ENCODE measurements at places on chromosomes 3 and 15.
A peak's percentile ranks its signal among the peaks of the same experiment; 100 is the strongest.

GRCh38 chr3:169090559-169090958 lies 573.0 kb downstream of the MECOM start:
- no peak for DNase-seq

- no peak for DNase-seq
Measured at GRCh38 chr3:3551981-3552380, 247.2 kb upstream of the LRRN1 start.

DNA sequence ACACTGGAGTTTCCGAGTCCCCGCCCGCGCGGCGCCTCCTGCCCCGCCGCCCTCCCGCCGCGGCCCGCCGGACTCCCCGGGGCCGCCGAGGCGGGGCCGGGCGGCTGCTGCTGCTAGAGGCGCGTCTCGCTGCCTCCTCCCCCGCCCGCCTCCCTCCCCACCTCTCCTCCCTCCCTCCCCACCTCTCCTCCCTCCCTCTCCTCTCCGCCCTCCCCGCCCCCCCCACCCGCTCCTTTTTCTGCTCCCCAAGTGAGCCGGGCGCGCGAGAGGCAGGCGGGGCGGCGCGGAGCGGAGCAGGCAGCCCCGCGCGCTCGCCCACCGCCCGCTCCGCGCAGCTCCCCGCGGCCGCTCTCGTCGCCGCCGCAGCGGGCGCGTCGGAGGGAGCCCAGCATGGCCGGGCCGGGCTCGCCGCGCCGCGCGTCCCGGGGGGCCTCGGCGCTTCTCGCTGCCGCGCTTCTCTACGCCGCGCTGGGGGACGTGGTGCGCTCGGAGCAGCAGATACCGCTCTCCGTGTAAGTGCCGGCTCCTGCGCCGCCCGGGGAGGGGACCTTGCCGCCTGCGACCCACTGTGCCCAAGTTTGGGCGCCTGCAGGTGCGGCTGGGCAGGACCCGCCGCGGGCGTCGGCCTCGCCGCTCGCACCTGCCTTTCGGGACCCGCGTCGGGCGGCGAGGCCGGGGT lies at the start of gene CACNA2D3:
CACNA2D3 (plus strand) TSS at position 229 of the 679 bp plus-strand sequence.
- no peak for DNase-seq

DNA sequence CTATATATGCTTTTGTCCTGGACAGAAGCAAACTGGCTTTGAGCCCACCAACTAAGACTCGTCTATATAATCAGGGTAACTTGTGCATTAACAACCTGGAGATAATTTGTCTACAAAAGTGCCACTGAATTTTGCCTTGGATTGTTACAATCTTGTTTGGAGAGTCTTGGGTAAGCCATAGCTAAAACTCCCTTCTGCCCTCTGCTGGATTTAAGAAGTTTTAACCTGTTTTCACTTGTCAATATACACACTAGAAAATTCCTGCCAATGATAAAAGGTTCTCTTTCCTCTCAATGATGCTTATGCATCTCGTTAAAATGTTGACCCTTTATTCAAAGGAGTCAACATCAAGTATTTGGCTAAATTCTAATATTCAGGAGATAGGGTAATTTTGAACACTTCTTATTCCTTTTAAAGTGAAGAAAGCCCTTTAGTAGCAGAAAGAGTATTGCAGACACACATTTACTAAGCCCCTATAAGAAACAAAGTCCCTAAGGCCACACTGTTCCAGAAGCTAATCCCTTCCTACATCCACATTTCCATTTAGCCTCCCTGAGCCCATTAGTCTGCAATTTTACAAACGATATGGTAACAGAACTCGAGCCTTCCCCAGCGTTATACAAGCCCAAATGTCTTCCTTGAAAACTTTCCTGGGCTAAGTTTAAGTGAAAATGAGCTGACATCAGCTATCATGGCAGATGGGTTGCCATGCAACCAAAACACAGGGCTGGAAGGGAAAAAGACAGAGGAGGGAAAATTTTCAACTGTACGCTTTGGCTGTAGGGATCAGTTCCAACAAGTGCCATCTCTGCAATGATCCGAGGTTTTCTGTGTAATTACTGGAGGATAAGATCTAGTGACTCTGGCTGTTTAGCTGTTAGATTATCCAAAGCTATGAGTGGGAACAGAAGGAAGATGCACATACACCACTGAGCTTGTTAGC lies 75.9 kb upstream of the FGF12 start:
- peak; percentile 67 for DNase-seq

DNA sequence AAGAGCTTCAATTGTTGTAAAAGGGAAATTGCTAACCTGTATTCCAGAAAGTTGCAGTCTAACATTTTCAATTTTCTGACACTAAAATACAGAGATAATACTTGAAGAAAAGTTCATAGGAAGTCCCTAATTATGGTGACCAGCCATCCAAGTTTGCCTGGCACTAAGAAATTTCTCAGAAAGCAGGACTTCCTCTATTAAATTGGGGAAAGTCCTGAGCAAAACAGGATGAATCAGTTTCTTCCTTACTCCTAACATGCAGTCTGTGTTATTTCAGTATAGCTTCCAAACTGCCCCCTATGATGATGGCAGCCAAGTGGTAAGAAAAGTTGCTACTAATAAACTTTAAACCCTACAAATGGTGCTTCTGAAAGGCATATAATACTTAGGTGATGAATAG lies 133.5 kb upstream of the SGO1 start:
- DNase-seq, result no peak

- DNase-seq, result no peak
Measured at GRCh38 chr3:124451630-124452317, 278.5 kb upstream of the UMPS start.

DNA sequence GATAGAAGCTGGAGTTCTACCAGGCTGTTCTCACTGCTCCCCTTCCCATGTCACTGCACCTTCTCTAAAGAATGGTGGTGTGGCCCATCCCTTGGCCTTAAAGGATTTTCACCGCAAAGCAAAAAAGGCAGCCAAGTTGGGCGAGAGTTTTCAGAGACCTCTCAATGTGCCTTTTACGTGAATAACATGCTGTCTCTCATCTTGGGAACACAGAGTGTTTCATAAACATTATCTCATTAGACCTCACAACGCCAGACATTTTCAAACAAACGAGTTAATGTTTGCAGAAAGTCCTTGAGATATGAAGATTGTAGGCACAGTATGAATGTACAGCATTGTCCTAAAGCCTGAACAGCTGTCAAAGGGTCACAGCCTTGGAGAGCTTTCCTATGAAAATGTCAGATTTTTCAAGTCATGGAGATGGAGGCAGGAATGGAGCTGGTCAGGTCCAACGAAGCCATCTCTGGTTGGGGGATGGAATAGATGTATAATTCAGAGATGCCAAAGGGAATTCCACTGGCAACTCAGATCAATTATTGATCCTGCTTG lies 21.3 kb downstream of the TM4SF1 start:
- no peak for DNase-seq

DNA sequence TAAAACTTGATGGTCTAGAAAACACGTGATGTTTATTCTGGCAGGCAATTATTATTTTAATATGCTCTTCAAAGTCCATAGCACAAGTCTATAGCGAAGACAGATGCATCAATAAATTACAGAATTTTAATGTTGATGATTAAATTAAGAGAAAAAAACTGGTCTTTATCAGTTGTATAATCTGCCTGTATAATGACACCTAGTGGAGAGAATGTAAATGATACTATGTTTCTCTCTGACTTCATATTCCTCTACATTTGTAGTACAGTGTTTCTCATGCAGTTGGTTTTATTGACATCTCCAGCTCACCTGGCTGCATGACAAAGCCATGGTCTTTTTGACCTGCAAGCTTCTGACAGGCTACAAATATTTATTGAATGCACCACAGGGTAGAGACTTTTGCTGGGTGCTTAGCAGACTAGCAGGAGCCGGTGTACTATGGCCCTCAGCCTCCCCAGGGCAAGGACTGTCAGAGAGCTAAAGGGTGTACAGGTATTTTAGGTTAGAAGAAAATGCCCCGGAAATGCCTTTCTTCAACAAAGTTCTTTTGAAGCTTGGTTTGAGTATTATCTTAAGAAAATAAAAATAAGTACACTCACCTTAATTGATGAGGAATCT lies 289.9 kb downstream of the GAP43 start:
- peak; percentile 31 for DNase-seq

GRCh38 chr3:55161231-55161630 lies 233.4 kb upstream of the LRTM1 start:
- no peak for DNase-seq

DNA sequence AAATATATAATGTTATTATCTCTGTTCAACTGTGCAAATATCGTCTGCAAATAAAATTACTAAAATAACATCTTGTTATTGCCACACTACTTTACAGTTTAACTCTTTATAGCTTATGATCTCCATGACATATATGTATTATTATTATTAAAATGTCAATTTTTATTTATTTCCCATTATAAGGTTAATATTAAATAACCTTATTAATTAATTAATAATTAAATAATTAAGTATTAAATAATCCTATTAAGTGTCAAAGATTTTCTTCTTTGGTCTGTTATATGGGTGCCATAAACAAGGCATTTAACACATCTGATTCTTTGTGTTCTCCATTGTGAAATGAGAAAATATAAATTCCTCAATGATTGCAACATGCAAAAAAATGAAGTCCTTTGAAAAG lies 10.0 kb downstream of the BCHE start:
- DNase-seq, result no peak

- no peak for DNase-seq
Measured at GRCh38 chr3:14303336-14304100, 98.9 kb upstream of the SLC6A6 start.

- DNase-seq, result no peak
Measured at GRCh38 chr15:62749036-62749815, 293.3 kb upstream of the TPM1 start.

DNA sequence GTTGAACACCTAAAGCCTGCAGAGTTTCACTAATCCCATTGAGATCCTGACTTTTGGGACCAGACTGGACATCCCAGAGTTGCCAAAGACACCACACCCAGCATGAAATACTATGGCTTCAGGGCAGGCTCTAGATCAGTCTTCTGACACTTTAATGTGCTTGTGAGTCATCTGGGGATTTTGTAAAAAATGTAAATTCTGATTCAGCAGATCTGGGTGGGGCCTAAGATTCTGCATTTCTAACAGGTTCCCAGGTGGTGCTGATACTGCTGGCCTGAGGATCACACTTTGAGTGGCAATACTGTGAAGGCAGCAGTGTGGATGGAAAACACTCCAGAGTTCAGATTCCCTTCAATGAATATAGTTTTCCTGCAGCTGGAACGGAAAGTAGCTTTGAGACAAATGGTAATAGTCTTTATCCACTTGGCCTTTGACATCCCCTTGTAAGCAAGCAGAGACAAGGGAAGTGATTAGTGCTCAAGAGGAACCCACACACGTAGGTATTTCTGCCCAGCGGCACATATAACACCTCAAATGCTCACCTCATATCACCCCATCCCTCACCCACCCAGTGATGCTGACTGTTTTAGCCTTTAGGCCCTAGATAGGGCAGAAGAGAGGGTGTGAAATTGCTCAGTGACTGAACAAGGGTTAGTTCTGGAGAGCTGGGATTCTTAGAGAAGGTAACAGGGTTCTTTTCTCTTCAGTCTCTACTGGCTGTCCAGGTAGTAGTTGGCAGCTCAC lies 51.5 kb upstream of the GSK3B start:
- DNase-seq, result no peak

GRCh38 chr3:42705058-42705767 lies 2.6 kb upstream of the HHATL start:
- no peak for DNase-seq

- no peak for DNase-seq
Measured at GRCh38 chr3:14849638-14850230, 31.0 kb downstream of the FGD5 start.

GRCh38 chr3:11185564-11186317 lies 31.4 kb downstream of the HRH1 start:
- DNase-seq, result no peak

DNA sequence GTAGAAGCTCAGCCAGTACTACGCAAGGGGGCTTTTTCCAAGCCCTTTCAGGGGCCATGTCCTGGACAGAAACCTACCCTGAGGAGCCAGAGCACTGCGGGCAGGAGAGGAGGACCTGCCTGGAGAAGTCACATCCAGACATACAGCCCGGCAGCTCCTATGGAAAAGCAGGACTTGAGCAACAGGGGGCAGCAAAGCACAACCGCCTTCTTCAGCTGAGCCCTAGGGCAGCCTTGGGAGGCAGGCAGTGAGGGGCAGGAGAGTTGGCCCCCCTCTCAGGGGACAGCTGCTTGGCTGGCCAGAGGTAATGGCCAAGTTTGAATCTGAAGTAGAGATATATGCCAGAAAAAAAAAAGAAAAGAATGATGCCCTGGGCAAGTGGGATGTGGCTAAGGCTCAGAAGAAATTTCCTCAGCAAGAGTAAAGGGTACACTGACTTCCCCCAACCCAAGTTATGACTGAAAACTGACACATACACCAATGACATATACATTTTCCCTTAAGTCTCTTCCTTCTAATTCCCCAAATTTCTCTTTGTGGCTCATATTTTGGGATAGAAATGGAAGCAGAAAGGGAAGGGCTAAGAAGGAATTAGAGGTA lies 56.9 kb downstream of the CYP19A1 start:
- peak; percentile 8 for DNase-seq

DNA sequence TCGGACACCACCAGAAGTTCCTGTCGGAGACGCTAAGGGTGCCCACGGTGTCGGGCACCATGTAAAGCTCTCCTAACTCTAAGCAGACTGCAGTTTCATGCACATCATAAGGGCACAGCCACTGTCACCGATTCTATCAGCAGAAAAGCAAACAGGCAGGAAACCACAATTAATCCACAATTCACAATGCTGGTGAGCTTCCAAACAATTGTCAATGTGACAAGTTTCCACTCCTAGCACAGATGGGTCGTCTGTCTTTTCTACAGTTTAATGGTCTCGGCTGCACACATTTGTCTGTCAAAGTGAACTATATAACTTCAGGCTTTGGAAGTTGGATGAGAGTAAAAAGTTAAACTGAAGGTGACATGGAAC lies 8.8 kb upstream of the OCA2 start:
- peak; percentile 45 for DNase-seq

DNA sequence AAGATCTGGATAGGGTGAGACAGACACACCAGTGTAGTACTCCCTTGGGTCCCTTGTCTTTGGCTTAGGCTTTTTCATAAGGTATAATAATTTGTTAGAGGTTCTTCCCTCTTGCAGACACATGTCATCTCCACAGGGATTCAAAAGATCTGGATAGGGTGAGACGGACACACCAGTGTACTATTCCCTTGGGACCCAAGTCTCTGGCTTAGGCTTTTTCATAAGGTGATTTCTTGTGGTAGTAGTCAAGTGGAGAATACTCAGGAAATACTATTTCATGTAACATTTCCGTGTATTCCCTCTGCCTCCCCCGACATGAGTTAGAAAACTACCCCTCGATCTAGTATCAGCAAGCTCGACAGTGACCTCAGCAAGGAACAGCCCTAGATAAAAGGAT lies 954 bp upstream of the MAPKBP1 start:
- no peak for DNase-seq

DNA sequence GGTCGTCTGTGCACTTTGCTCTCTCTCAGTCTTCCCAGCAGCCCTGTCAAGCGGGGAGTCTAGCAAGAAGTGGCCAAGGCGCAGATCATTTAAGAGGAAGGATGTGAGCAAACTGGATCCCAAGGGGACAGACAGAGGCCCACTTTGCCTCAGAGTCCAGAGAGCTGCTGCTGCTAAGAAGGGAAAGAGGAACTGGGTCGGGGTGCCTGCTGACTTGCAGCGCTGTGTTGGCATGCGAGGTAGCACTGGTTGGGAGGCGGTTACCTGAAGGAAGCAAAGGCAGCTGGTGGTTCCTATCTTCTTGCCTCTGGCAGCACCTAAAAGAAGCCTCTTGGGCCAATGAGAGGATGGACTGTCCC lies 28.1 kb downstream of the SMAD3 start:
- no peak for DNase-seq

Measured in NCI-H1694 treated with DMSO at 0.1 percent for 48 hours (cell line).